Epithelial cell of prostate (primary cell): ENCODE measurements at places on chromosomes 4 and X.

GRCh38 chrX:80578517-80579105 is 158.4 kb downstream of the TENT5D start:
- no peak for DNase-seq

DNA sequence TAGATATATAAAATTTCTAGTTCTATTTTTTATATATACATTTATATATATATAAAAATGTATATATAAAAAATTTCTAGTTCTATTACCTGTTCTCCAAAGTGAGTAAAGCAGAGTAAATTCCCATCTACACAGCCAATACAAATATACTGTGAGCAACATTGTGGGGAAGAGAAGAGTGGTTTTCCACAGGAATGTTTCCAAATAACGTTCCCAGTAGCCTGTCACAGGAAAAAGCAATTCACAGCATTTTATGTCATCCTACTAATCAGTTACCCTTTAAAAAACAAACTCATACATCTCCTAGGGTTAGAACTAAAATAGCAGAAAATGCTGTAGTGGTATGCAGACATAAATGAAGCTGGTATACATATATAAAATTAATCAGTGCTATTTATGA is 44.5 kb downstream of the AASDH start:
- no peak for DNase-seq

GRCh38 chr4:77385124-77385969 is 220.3 kb upstream of the CXCL13 start:
- DNase-seq = peak; percentile 8

DNA sequence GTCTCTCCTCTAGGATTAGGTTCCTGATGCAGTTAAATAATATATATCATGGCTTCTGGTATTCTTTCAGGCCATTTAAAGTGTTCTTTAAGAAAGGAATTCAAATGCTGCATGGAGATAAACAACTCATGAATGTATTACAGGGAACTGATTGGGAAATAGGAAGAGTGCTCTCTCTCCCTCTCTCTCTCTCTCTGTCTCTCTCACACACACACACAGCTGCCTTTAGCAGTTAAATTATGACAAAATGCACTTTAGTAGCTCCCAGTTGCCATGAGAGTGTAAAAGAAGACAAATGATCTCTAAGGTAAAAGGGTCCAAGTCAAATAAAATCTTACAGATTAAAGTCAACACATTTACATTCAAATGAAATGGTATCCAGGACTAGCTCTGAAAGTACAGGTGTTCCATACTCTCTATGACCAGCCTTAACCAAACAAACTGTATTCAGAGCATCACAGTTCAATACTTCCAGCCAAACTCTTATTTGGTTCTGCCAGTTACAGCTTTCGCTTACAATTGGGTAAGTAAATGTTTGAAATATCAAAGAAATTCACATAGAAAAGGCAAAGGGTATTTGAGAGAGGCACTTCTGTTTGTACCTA is 94.7 kb upstream of the CXXC4 start:
- DNase-seq = no peak

- no peak for DNase-seq
These were observed 5.6 kb upstream of the STPG2 start for GRCh38 chr4:98148856-98149255.

DNA sequence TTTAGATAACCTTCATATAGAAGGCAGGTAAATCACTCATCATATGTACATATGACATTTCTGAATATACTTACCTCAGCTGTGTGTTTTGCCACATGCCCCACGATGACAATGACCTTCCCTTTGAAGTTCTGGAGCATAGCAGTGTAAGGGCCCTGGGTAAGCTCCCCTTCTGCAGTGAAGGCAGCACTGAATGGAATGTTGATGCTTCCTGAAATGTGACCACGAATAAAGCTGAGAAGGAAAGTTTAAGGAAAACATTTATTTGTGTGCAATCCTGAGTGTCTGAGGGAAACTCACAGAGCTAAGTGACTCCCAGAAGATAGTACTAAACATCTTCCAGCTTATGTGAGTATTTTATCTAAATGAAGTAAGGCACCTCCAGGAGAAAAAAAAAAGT is 200.1 kb downstream of the NPNT start:
- no peak for DNase-seq

DNA sequence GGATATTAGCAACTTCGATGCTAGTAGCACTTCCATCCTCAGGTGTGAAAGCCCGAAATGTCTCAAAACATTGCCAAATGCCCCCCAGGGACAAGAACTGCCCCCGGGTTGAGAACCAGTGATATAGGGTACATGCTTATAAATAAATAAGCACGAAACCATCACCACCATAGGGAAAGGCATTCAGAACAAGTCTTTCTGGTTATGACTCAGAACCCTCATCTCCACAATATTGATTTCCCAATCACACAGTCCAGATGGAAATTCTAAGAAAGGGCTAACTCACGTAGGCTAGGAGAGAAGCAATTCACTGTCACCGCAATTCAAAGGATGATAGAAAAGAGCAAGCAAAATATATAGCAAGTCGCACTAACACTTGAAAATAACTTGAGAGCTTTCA is 84.8 kb downstream of the ANOS1 start:
- no peak for DNase-seq

DNA sequence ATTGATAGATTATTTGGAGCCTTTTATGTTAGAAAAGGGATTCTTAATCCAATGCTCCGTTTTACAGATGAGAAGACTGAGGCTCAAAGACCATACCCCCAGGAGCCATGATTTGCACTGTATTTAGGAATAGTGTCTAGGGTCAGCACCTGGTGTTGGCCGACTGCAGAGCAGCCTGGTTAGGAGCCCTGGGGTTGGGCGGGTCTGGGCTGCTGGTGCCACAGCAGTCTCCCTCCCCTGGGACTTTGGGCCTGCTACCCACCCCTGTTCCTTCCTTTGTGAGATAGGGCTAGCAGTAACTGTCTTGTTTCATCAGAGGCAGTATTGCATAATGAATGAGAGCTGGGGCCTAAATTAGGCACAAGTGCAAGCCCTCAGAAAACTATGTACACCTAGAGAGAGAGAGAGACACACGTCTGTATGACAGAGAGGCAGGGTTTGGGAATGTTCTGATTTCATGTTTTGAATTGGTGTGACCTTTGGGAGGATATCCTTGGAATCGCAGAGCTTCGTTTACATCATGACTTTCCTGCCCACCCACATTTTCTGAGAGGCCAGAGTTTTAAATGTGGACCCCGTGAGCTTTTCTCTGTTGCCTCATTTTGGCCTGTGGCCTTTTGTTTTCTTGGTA is 111.7 kb downstream of the PTTG2 start:
- DNase-seq = no peak
